Muscle of back (tissue), 13 donors: ENCODE measurements at places on chromosomes 11 and 22.
A peak's percentile ranks its signal among the peaks of the same experiment; 100 is the strongest.

DNA sequence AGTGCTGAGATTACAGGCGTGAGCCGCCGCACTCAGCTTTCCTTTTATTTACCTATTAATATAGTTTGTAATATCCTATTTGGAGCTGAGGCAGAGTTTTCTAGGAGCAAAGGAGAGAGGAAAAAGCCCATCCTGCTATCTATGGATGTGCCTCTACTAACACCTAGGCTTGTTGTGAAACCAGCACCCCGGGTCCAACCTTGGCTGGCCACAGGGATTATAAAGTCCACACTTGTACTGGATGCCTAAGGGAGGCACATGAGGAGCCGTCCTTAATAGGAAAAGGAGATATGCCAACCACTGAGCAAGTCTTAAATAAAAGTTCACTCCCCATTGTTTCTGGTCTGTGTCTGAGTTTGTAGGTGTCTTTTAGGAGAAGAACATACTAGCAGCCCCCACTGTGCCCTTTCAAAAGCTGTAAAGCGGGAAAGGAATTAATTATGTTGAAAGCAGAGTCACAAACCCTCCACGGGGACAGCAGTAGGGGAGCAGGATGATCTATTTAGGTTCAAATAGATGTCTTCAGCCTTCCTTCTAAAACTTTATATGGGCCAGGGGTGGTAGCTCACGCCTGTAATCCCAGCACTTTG lies 29.3 kb downstream of the RRP7A start:
- no peak for DNase-seq

DNA sequence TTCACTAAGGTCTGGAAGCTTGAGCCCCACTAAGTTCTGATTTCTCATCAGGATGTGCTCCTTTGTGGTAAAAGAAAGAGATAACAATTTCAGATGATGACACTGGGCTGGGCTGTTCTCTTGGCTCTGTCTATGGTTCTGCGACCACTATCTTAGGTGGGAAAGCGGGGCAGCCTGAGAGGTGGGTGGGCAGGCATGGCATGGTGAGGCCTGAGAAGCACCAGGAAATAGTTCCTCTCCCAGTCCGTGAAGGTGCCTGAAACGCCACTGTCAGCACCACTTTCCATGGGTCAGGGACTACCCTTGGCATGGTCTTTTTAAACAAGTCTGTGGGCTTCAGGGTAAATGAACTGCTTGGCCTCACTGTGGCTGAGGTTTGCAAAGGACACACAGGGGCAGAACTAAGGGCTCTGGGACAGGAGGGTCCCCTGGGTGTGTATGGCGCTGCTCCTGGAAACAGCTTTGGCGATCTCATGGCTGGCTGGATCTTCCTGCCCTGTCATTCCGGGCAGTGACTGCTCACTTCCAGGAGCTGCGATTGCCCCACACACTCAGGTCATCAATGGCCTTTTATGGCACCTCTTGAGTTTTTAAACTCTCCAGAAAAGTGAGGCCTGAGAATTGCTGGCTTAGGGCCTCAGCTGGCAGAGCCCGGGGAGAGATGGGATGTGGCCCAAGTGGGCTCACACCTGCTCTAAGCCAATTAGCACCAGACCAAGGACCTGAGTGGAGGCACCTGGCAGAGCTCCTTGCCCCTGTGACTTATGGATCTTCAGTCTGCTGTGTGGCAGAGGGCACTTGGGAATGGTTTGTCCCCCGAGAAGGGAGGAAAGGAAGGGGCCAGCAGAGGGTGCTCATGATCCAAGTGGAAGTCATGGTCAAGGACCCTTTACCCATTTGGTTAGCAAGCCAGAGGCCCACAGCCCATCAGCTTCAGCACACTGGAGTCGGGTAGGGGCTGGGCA lies 55.6 kb upstream of the LYVE1 start:
- no peak for DNase-seq

- DNase-seq, result no peak
These were observed 79.5 kb downstream of the PIWIL3 start for GRCh38 chr22:24695060-24695459.

GRCh38 chr22:42072606-42073330 lies 1.3 kb upstream of the PHETA2 start:
- DNase-seq, result no peak

- no peak for DNase-seq
These were observed 9.5 kb downstream of the EMID1 start for GRCh38 chr22:29215012-29215860.

DNA sequence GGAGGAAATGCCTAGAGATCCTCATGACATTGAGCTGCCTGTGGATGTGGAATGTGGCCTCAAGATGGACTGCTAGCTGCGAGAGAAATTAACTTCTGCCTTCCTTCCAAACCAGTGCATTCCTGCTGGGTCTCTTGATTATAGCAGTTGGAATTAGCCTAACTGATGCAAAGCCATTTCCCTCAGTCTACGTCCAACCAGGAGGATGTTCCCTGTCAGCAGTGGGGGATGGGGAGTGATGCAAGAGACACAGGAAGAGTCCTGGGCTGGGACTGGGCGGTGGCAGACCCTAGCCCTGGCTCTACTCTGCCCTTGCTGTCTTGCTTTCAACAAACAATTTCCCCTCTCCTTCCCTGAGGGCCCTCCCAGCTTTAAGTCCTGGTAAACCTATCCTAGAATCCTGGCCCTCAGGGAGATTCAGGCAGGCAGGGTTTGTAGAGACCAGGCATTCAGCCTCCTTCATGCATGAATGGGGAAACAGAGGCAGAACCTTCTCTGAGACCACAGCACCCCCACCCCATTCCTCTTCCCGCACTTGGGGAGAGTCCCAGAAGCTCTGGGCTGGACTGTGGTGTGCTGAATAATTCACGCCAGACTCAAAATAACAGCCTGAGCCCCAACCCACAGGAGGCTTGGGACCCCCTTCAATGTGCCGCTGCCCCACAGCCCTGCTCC lies 17.0 kb downstream of the C11orf96 start:
- DNase-seq, result no peak

DNA sequence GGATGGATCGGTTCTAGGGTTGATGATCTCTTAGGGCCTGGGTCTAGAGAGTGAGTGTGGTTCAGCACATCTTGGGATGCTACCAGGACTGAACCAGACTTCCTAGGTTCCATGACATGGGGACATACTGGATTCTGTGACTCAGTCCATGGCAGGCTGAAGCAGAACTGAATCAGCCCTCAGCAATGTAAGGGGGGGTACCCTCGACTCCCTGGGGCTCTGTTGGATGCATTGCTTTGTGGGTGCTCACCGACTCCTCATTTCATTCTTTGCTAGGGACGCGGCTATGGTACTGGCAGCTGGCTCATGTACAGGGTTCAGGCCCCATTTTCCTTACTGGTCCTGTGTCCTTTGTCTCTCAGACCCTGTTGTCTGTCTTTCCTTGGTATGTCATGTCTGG lies 733 bp upstream of the GRAMD1B start:
- DNase-seq, result peak; percentile 73

- DNase-seq, result peak; percentile 29
These were observed 39.9 kb downstream of the CWC15 start for GRCh38 chr11:94933223-94934130.

GRCh38 chr11:127601578-127601977 lies 601.0 kb upstream of the KIRREL3 start:
- no peak for DNase-seq

- DNase-seq, result no peak
These were observed 9.3 kb downstream of the OSBPL5 start for GRCh38 chr11:3155691-3156258.

DNA sequence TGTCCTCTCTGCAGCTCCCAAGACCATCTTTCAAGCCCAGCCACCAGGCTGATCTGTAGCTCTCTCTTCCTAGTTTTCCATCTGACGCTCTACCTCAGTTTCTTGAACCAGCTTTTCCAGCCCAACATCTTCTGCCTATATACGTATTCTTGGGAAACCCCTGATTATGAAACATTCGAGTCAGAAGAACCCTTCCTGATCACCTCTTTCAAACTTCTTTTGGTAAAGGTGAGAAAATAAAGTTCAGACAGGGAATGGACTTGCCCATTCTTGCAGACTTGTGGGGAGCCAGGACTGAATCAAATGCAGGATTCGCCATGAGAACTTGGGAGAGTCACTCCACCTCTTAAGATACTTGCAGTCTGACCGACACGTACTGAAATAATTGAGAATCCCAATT lies 169.5 kb upstream of the NARS2 start:
- no peak for DNase-seq

GRCh38 chr11:109984634-109985289 lies 108.4 kb upstream of the ZC3H12C start:
- no peak for DNase-seq

GRCh38 chr22:32985899-32986765 lies 72.0 kb downstream of the SYN3 start:
- peak; percentile 89 for DNase-seq

DNA sequence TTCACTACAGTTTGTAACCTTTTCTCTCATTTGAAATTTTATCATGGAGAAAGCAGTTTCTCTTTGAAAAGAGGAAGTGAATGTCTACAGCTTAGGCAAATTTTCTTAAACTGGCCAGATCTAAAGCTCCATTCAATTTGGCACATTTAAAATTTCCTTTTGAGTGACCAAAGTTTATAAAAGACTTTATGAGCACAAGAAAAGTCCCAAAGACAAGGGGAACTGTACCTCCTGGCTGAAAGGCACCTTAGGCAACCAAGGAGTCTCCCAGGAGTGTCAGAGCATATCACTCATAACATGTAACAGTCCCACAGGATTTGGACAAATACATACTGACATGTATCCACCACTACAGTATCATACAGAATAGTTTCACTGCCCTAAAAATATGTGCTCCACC lies 41.3 kb downstream of the NARS2 start:
- DNase-seq, result no peak

GRCh38 chr22:49633010-49633324 lies 194.7 kb downstream of the BRD1 start:
- DNase-seq, result no peak

GRCh38 chr11:44684859-44685281 lies 41.9 kb upstream of the TSPAN18 start:
- DNase-seq, result peak; percentile 54

GRCh38 chr11:128273736-128274135 lies 313.6 kb downstream of the ETS1 start:
- DNase-seq, result no peak

GRCh38 chr11:44444770-44445321 lies 120.6 kb upstream of the CD82 start:
- DNase-seq, result no peak

- DNase-seq, result no peak
These were observed 24.1 kb downstream of the DCPS start for GRCh38 chr11:126328001-126328390.

DNA sequence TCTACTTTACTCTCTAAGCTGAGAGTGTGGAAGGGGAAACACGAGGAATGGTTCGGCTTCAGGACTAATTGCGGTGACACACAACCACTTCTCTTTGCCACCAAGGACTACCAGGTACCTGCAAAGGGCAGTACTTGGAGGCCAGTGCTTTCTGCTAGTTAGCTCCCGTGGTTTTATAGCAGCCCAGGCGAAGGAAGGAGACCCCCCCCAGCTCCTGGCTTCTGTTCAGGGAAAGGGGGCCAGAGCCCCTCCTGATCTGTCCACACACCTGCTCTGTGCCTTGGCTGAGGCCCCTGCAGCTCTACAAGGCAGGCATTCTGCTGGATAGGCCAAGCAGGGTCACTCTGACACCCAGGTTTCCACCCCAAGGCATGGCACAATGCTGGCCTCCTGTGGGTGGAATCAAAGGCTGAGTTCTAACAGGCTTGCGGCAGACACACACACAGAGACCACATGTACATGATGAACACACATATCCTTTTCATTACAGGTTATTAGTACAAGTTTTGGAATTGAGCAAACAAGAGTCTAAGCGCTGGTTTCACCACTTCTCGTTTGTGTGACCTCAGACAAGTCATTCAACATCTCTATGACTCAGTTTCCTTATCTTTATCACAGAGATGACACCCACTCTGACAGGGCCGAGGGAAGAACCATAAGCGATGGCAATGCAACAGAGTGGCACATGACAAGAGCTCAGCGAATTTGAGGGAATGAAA lies 7.5 kb downstream of the SERPIND1 start:
- no peak for DNase-seq

DNA sequence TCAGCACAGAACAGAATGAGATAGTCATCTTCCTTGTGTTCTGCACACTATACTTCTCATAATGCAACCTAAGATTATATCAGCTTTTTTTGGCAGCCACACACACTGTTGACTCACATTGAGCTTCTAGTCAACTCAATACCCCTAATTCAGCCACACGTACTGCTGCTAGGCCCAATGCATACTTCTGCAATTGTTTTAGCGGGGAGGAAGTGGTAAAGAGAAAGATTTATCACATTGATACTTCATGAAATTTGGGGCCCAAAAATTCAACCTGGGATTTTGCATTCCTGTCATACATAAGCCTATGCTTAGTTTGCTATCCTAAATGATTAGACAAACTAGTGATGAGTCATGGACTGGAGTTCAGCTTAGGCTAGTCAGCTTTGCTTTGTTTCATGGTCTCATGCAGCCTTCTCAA lies 8.6 kb upstream of the UPB1 start:
- DNase-seq, result no peak

GRCh38 chr11:84780689-84781293 lies 846.4 kb downstream of the DLG2 start:
- DNase-seq, result peak; percentile 11

GRCh38 chr11:77617892-77618291 lies 19.7 kb downstream of the CLNS1A start:
- DNase-seq, result no peak

GRCh38 chr11:125464270-125464662 lies 31.8 kb downstream of the FEZ1 start:
- DNase-seq, result no peak

GRCh38 chr11:81484196-81484595 lies 1249.5 kb downstream of the FAM181B start:
- DNase-seq, result no peak

DNA sequence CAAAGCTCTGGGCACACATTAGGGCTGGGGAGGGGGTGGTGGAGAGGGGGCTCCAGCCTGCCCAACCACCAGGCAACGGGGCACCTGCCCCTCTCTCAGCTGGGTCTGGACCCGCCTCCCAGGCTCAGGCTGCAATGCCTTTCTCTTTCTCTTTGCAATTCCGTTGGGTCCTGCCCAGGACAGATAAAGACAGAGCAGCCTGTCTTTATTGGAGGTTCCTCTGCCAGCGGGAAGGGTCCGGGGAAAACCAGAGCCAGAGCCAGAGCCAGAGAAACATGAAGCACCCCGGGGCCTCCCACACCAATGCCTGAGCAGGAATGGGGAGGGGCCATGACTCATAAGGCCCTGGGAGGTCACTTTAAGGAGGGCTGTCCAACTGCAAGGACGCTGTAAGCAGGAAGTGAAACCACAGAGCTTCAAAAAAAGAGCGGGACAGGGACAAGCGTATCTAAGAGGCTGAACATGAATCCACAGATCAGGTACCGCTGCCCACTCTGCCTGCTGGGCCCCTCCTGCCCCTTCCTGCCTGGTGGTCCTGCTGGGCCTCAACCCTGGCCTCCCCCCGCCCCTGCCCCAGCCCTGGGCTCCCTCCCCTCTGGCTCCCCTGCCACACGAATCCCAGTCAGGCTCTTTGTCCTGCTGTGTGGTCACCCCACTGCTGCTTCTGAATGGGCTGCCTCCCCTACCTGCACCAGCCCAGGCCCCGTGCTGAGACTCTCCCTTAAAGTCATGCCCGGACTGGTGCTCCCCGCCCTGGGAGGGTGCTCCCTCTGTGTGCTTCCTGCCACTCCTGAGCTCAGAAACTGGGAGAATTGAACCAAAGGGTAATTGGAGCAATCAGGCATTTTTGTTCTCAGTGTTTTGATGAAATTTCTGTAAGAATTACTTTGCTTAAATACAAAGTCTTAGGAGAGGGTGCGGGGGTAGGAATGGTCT lies at the start of gene APOBEC3B:
Gene APOBEC3B, plus strand, starts transcription at position 356 of the 936 bp plus-strand sequence. Its CDS starts 107 bp downstream, at position 463.
- DNase-seq, result peak; percentile 93

GRCh38 chr22:44102121-44102520 lies 78.0 kb downstream of the PARVB start:
- DNase-seq, result no peak
